ENCODE measurements at places on chromosomes 7 and 10.

GRCh38 chr7:97064972-97065587 lies 40.4 kb upstream of the DLX5 start:
- DNase-seq, result no peak

- DNase-seq, result no peak
Observed at GRCh38 chr7:91929463-91929862, 11.2 kb upstream of the AKAP9 start.

DNA sequence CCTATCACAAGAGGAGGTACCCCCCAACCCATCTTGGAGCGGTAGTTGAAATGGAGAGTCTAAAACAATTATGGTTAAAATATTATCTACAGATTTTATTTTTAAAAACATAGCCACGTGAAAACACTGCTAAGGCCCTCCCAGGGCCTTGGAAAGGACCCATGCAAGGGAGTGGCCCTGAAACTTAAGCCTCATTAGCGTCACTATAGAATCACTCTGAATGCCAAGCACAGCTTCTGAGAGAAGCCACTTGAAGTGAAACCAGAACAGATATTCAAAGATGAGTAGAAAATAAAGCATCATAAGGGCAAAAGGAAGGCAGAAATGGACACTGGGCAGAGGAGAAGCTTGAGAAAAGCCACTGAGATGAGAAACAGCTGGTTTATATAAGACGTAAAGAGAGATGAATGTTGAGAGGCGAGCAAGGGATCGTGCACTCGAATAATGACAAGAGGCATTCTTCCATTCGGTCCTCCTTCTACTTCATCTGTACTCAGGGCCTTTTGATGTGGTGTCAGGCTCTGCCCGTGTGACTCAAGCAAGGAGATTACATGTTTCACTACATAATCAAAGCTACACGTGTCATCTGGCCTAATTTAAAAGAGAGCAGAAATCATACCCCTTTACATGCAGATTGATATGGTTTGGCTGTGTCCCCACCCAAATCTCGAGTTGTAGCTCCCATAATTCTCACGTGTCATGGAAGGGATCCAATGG lies 33.4 kb upstream of the SLC39A12 start:
- DNase-seq, result no peak

- DNase-seq, result no peak
Observed at GRCh38 chr10:22906767-22907166, 21.1 kb upstream of the ARMC3 start.

GRCh38 chr10:44056206-44056605 lies 328.7 kb downstream of the CXCL12 start:
- DNase-seq, result no peak

DNA sequence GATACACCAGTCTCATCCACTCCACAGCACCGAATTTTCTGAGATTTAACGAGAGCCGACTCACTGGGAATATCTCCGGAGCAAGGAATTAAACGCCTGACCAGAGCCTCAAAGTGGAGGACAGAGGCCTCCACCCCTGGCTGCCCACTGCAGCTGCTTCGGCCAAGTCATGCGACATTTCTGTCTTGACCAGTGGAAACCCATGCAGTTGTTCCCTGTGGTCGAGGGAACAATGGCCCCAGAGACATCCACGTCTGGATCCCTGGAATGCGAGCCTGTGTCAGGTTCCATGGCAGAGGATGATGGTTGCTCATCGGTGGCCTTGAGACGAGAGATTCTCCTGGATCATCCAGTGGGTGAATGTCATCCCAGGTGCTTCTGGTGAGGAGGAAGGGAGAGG lies 65.7 kb upstream of the INSIG1 start:
- no peak for DNase-seq

GRCh38 chr10:120402147-120402766 lies 54.8 kb upstream of the PLPP4 start:
- no peak for DNase-seq

GRCh38 chr7:87645446-87645845 lies 17.2 kb downstream of the RUNDC3B start:
- DNase-seq, result no peak
